Muscle of back (tissue), 13 donors: ENCODE measurements at places on chromosomes 16 and 17. TPM values are rescaled to one million over a fixed set of nuclear protein-coding genes. Genes with fewer than 3 reads are reported as not detected.

DNA sequence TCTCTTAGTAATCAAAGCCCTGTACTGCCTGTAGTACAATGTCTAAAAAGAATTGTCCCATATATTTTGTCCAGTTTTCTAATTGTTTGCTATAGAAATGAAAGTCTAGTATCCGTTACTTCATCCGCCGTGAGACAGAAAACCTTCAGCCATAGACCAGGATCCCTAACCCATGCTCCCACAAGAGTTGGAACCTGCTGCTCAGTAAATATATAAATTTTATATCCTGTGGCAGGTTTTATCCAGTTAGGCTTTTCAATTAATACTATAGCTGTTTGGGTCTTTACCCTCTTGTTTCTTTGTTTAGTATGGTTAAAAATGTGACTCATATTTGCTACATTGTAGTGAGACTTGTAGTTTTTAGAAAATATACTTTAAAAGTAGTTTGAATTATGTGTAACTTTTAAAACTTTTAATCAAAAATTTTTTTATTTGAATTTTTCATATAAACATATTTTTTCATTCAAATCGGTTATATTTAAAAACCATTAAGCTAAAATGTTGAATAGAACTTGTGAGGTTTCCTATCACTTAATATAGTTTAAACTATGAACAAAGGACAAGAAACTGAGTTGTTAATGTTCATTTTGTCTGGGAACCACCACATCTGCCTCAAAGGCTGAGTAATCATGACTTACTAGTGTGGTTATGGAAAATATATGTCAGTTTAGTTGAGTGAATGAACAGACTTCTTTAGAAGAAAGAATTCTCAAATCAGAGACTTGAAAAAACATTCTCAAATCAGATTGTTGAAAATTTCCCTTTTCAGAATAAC lies 54.8 kb downstream of the VMP1 start:
- peak; percentile 70 for DNase-seq

GRCh38 chr16:12837756-12838155 lies 34.1 kb upstream of the CPPED1 start:
- no peak for DNase-seq

Gene RNFT1
- polyA plus RNA-seq, result 18.3 TPM

DNA sequence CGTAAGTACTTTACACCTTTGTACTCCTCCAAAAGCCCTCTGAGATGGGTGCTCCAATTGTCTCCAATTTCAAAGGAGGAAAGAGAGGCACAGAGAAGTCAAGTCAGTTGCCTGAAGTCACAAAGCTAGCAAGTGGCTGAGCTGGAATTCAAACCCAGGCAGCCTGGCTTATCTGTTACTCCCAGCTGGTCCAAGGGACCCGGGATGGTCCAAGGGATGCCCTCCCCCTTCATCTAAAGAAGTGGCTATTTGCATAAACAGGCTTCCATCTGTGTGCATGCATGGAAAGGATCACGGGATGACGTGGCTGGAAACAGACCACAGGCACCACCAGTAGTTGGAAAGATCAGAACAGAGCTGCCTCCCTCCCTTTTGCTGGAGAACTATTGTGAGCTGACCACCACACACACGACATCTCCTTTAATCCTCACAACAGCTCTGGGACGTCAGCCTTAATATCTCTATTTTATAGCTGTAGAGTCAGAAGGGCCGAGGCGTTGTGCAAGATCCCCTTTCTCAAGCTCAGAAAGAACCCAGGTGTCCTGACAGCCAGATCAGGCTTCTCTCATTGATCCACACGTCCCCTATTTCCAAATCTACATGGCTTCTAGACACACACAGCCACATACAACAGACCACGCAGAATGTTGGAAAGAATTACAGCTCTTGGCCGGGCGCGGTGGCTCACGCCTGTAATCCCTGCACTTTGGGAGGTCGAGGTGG lies 10.9 kb upstream of the COL1A1 start:
- no peak for DNase-seq

DNA sequence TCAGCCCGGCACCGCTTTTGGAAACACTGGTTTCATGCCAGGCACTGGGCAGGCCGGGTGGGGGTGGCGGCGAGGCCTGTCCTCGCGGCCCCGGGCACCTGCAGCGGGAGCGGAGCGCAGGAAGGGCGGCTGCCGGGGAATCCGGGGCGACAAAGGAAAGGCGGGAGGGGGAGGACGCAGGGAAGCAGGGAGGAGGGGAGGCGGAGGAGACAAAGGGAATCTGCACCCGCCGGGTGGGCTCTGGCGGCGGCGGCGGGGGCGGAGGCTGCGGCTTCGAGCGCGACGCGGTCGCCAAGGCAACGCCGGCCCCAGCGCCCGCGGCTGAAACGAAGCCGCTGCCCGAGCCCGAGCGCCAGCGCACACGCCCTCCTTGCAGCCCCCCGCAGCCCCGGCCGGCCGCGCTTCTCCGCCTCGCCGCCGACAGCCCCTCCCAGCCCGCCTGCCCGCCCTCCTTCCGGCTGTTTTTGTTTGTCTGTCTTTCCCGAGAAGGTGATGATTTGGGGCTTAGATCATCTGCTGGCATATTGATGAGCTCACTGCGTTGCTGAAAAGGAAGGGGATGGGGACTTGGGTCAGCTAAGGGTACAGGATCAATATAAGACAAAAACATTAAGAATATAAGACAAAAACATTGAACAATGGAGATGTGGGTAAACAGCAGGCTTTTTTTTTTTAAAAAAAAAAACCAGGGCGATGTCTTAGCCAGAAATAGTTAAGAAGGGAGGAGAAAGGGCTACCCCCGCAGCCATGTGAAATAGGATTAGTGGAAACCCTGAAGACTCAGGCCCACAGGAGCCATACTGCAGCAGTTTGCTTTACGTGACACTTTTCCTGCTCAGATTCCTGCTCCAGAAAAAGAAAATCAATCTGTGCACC lies 32.7 kb downstream of the CDK5R1 start:
- DNase-seq, result peak; percentile 52

DNA sequence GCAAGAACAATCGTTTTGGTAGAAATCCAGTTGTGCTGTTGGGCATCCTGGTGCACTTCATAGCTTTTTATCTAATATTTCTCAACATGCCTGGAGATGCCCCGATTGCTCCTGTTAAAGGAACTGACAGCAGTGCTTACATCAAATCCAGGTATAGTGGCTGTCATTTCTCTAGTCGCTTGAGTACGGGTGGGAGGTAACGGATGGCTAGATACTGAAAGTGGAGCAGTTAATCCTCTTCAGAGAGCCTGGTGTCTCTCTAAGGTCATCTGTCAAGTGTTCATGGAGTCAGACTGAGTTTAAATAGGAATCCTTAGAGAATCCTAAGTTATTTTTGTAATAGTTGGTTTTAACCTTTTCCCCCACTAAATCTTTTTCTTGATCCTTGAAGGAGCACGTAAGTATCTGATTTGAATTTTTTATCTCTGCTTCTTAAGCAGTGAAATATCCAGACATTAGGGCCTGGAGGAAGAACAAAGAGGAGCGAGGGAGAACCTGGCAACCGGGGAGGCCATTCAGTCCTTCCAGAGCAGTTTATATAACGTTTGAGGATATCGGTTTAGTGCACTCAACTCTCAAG lies 37.2 kb downstream of the MFSD11 start:
- DNase-seq, result no peak

DNA sequence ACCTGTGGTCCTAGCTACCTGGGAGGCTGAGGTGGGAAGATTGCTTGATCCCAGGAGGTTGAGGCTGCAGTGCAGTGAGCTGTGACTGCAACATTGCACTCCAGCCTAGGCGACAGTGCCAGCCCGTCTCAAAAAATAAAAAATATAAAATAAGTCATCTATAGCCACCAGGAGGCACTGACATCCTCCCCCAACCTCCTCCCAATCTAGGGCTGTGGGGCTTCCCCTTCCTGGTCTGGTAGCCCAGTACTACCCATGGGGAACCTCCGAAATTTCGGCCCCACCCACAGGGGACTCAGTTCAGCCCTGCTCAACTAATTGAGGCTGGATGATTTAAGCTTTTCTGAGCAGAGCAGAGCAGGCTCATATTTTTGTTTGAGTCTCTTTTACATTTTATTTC lies 3.2 kb downstream of the ZSCAN10 start:
- DNase-seq, result peak; percentile 33

DNA sequence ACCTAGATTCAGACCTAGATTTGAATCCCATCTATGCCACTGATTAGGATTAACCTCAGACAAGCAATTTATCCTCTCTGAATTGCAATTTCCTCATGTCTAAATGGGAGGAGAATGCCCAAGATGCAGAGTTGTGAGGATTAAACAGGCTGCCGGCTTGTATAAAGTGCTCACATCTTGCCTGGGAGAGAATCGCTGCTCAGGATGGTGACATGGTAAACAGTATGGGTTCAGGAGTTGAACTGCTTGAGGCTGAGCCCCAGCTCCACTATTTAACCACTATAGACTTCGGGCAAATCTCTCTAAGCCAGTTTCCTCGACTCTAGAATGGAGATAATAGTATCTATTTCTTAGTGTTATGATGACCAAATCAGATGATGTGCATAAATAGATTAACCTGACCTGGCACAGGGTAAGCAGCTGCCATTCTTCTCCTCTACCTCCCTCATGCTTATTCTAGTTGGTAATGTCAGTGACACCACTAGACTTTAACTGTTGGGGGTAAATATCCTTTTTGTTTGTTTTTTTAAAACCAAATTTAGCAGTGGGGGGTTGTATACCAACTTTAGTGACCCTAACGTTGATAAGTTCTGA lies 732 bp upstream of the RPL27 start:
- DNase-seq, result no peak

GRCh38 chr17:10799407-10799806 lies 4.5 kb downstream of the TMEM238L start:
- no peak for DNase-seq

GRCh38 chr17:7260651-7261378 lies 1.5 kb downstream of the CLDN7 start:
- DNase-seq, result no peak

Gene AP2B1
- polyA plus RNA-seq, result 87.0 TPM
